ENCODE measurements at places on chromosomes 6 and 20. TPM values are rescaled to one million over a fixed set of nuclear protein-coding genes. Genes with fewer than 3 reads are reported as not detected.
A peak's percentile ranks its signal among the peaks of the same experiment; 100 is the strongest.

GRCh38 chr20:48298851-48299484, 513.7 kb upstream of the SULF2 start:
- DNase-seq = peak; percentile 85

- no peak for DNase-seq
Measured at GRCh38 chr6:137216875-137217553, 2.2 kb downstream of the IFNGR1 start.

Gene OR2J3
- not detected for polyA plus RNA-seq

GRCh38 chr6:158377860-158378259, 65.6 kb downstream of the TULP4 start:
- peak; percentile 26 for DNase-seq
